Transverse colon (tissue), 4 donors: ENCODE measurements at places on chromosomes 6 and 20.
A peak's percentile ranks its signal among the peaks of the same experiment; 100 is the strongest.

DNA sequence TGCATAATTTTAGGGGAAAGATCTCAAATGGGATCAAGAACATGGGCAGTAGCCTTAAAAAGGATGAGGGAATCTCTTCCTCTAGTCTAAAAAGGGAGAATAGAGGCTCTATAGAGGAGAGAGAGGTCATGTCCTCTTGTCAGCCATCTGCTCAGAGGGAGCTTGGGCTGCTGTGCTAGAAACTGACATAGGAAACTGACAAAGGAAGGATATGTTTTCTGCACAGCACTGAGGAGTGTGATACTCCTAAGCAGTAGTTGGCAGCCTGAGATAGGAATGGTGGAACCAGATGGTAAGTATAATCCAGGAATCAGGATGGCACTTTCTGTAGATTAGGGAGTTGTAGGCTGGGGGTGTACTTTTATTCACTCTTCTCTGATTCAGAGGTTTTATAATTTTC, 59.2 kb downstream of the PTPRA start:
- H3K4me3 ChIP-seq, result no peak overlapping the region
- no peaks in the 10 kb centered on the region for H3K36me3 ChIP-seq
- no peaks in the 10 kb centered on the region for H3K4me1 ChIP-seq
- no peak overlapping the region for H3K27ac ChIP-seq
- no peaks in the 10 kb centered on the region for H3K27me3 ChIP-seq

- H3K4me3 ChIP-seq, result no peak overlapping the region
- no peaks in the 10 kb centered on the region for H3K36me3 ChIP-seq
- H3K27ac ChIP-seq, result peak overlapping the region; percentile 68
- no peaks in the 10 kb centered on the region for H3K27me3 ChIP-seq
- peaks cover 6% of the 10 kb centered on the region for H3K4me1 ChIP-seq
These were observed 88.1 kb downstream of the SYNJ2 start for GRCh38 chr6:158069800-158070195.

DNA sequence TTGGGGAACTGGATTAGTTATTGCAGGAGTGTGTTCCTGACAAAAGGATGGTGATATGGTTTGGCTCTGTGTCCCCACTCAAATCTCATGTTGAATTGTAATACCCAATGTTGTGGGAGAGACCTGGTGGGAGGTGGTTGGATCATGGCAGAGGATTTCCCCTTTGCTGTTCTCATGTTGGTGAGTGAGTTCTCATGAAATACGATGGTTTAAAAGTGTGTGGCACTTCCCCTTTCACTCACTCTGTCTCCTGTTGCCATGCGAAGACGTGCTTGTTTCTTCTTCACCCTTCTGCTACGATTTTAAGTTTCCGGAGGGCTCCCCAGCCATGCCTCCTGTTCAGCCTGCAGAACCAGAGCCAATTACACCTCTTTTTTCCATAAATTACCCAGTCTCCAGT, 16.2 kb upstream of the TREM1 start:
- no peak overlapping the region for H3K4me3 ChIP-seq
- DNase-seq, result no peak

DNA sequence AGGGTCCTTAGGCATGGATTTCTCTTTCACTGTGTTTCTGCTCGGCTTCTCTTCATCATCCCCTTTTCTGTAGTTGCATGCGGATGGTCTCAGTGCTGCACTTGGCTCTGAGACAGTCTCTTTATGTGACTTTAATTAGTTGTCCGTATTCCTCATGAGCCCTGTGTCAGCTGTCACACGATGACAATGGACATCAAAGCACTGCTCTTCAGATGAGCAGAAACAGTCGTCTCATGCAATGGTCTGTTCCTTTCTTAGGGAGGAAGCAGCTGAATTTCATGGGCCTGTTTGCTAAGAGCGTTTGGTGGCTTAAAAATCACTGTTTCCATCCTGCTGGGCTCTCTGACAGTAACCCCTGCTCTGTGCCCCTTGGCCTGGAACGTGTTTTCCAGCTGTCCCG, 64.9 kb downstream of the SYTL3 start:
- no peaks in the 10 kb centered on the region for H3K27me3 ChIP-seq
- H3K36me3 ChIP-seq, result no peaks in the 10 kb centered on the region
- H3K4me3 ChIP-seq, result no peak overlapping the region
- H3K4me1 ChIP-seq, result no peaks in the 10 kb centered on the region
- no peak for DNase-seq

GRCh38 chr20:53829255-53829723, 235.7 kb upstream of the ZNF217 start:
- peak overlapping the region; percentile 31 for H3K4me3 ChIP-seq

DNA sequence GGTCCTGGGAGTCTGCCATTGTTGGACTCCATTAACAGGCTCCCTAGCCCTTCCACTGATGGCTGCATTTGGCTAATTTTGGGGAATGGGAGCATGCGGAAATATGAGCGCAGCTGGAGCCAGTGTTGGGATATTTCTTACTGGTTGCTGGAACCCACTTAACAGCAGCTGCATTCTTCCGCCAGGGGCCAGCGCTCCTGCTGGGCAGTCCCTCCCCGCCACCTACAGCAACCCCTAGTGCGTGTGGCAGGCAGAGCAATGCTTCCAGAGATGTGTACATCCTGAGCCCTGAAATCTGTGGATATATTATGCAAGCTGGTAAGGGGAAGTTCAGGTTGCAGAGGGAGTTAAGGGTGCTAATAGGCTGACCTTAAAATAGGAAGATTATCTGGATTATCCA, 16.4 kb downstream of the CST8 start:
- no peaks in the 10 kb centered on the region for H3K36me3 ChIP-seq
- DNase-seq, result no peak
- no peaks in the 10 kb centered on the region for H3K4me1 ChIP-seq

DNA sequence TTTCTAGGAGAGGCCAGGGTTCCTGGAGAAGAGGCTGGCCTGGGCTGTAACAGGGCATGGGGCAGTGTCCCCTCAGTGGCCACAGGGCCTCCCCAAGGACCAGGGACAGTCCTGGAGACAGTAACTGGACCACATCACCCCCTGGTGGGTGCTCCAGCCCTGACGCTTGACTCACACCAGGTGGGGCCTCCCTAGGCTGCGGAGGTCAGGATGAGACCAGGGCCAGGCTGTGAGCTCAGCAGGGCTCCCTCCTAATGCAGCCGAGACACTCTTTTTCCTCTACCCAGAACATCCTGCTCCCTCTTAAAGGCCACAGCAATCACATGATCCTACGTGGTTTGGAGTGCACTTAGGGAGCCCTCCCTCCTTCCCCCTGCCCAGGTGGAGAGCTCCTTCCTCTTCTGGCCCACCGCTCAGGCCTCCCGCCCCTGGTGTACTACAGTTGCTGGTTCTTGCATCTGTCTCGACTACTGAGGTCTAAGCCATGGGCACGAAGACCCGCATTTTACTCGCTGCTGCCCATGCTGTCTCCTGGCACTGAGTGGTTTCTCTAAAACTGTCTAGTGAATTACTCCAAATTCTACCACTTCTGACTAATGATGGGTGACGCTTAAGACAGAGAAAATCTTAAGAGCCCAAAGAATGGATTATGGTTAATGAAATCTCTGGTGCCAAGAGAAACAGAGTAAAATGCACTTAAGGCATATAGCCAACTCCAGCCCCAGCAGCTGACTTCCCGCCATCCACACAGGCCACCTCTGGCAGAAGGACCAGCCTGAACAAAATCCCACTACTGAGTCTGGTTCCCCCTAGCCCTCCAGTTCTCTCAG, 166.1 kb upstream of the CST7 start:
- no peaks in the 10 kb centered on the region for H3K4me1 ChIP-seq
- no peaks in the 10 kb centered on the region for H3K36me3 ChIP-seq
- no peaks in the 10 kb centered on the region for H3K27me3 ChIP-seq
